ENCODE measurements at places on chromosomes 7 and 10.

DNA sequence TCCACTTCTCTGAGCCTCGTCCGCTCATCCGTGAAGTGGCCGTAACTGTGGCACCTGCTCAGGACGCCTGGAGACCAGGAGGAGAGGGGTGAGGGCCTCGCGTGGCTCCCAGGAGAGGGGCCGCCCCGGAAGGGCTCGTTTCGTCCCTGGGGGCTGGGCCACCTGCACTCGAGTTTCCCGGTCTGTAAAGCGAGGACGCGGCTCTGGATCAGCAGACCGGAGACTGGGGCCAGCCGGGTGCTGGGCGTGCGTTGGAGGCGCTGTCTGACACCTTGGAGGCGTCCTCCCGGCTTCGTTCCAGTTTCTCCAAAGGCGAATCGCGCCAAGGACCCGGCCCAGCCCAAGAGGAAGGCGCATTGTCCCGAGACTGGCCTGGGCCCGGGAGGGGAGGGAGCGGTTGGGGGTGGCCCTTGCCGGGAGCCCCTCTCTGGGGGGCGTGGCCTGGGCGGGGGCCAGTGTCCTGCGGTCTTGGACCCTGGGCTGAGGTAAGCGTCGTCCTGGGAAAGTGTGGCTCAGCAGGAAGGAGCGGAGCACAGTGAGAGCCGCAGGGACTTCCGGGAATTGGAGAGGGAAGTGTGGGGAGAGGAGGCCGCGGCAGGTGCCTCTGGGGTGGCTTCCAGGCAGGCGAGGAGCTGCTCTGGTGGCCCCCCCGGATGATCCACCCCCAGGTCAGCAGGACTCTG lies 89.6 kb downstream of the FOXL3 start:
- no peak for DNase-seq

- DNase-seq = no peak
Observed at GRCh38 chr10:101285519-101286070, 56.3 kb upstream of the LBX1 start.

- DNase-seq = no peak
Observed at GRCh38 chr7:132638000-132638399, 61.7 kb upstream of the PLXNA4 start.

DNA sequence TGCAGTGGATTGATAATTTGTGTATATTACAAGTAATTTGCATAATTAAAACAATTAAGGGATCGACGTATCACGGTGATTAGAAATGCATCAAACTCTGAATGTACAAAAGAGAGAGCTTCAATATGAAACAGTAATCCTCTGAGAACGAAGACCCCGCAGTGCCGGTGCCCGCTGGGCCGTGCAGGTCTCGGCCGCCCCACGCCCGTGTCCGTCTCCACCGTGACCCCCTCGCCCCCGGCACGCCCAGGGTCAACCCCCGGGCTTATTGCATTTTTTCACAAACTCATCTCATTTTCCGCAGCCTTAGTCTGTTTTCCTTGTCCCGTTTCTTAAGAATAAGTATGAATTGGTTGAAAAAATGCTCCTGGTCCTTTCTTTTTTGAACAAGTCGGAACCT lies 218.6 kb downstream of the TCERG1L start:
- DNase-seq = no peak

DNA sequence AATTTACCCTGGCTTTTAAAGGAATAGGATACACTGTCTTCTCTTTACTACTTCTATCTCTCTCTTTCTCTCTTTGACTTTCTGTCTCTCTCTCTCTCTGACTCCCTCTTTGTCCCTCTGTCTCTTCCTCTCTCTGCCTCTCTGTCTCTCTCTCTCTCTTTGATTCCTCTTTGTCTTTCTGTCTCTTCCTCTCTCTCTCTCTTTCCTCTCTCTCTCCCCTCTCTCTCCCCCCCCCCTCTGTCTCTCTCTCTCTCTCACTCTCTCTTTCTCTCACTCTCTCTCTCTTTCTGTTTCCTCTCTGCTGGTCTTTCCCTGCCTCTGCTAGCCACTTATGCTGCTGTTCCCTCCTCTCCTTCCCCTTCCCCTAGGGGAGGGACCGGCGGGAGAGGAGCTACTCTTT lies 149.0 kb downstream of the LYZL1 start:
- no peak for DNase-seq

- DNase-seq = no peak
Observed at GRCh38 chr10:45558425-45558824, 114.1 kb downstream of the ZFAND4 start.

DNA sequence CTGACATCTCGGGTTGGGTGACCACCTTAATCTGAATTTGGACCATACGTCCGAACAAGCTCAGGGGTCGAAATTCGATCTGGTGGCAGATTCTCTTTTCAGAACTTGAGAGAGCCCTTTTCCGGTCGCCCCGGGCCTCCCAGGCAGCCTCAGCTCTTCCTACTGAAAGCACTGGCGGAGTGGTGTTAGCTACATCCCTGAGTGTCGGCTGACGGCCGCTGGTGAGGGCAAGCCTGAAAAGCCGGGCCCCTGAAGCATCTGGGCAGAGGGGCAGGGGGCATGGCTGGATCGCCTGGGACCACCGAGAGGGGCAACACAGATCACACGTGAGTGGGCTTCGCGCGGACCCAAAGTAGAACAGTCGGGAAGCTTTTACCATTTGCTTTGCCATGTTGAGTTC lies 116.1 kb downstream of the SMURF1 start:
- DNase-seq = no peak

DNA sequence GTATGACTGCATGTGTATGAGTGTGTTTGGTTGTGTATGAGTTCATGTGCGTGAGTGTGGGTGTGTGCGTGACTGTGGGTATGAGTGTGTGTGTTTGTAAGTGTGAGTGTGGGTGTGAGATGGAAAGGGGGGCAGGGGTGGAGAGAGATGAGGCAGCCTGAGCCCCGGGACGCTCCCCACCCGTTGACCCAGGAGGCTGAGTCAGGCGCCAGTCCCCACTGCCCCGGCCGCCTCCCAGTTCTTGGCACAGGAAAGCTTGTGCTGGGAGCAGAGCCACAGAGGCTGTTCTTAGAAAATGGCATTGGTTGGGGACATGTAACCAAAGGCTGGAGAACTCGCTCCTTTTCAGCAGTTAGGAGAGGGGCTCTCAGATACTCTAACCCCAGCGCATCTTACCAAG lies 27.8 kb upstream of the NUB1 start:
- no peak for DNase-seq

- DNase-seq = no peak
Observed at GRCh38 chr10:98287321-98287720, 19.3 kb upstream of the LOXL4 start.

- DNase-seq = no peak
Observed at GRCh38 chr7:78121888-78122287, 323.3 kb downstream of the PHTF2 start.

GRCh38 chr10:72561745-72562166 lies 64.1 kb downstream of the MICU1 start:
- DNase-seq = no peak

DNA sequence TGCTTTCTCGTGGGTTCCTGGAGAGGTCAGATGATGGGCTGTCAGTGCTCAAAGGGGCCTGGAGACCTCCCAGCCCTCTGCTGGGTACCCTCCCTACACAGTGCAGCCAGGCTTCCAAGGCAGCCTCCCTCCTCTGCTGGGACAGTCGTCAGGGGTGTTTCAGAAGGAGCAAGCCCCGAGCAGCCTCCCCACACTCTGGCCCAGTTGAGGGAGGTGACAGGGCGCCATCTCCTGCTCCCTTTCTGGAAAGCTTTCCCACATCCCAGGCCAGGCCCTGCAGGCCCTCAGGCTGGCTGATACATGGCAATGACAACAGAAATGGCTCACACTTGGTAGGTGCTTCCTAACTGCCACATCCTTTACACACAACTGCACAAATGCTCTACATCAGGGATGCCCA lies 32.1 kb downstream of the KCNMA1 start:
- DNase-seq = no peak

GRCh38 chr7:132077971-132078685 lies 498.1 kb downstream of the PLXNA4 start:
- no peak for DNase-seq

DNA sequence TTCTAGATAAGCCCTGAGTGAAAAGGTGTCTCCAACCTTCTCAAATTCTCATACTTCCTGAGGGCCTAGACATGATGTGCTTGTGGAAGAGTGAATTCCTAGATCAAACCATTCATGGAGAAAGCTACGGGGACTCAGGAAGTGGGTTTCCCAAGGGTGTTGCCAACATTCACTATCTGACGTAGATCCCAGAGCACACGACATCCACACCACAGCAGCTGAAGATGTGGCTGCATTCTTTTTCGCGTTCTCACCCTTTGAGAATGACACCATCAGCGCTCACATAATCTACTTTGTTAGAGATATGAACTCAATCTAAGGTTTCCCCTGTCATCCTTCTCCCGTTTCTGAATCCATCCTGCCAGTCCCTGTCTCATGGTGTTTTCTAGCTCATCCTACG lies 290.8 kb downstream of the DNAJB6 start:
- no peak for DNase-seq

DNA sequence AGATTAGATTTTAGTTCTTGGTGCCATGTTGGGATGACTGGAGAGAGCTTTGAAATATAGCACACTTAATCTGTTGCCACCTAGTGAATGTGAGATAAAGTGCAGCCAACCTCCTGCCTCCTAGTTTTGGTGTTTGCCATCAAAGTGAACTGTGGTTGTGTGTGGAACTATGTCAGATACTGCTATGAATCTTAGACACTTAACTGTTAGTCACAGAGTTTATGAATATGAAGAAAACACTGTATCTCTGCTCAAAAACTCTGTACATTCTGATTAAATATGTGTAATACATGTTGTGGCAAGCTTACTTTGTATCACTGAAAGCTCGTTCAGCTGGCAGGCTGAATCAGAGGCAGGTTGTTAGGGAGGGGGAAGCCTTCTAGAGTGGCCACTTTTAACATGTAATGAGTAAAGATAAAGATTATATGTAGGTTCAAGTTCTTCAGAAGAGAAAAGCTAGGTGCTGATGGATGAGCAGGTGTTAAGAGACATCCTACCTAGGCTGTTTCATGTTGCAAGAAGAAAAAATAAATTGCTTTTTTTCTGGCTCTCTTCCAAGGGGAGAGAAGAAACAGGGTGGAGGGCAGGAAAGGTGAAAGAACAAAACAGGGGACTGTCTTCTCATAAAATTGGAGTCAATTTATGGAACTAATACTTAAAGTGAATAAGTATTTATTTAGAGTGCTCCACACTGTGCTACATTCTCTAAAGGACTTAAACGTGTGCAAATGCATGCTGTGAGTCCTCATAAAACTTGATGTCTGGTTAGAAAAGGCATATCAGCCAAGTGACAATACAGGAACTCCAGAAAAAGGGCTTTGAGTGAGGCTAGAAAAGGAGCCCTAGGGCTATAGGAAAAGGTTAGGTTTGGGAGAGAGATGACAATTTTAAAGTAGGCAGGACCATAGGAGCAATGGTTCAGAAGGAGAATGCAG lies 14.1 kb upstream of the LAMB1 start:
- peak; percentile 20 for DNase-seq

GRCh38 chr10:114138581-114138980 lies 35.4 kb downstream of the CCDC186 start:
- no peak for DNase-seq

- DNase-seq = no peak
Observed at GRCh38 chr10:102291221-102291905, 46.0 kb downstream of the GBF1 start.

GRCh38 chr10:31884386-31884785 lies 44.2 kb downstream of the ARHGAP12 start:
- DNase-seq = no peak

DNA sequence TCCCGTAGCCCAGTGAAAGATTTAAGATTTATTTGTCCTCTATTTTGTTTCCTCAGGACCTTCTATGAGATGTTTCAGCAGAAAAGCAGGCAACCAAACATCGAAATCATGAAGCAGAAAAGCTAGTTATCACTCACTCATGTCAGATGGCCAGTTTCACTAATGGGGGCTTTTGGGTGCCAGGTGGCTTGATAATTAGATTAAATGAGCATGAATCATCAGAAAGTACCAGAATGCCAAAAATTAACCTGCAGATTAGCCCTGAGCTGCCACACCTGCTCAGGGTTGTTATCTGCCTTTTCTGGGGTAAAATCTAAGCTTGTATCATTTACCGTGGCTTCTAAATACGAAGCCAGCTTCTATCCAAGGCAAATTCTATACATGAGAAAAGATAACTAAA lies 1017.5 kb downstream of the XPNPEP1 start:
- no peak for DNase-seq

DNA sequence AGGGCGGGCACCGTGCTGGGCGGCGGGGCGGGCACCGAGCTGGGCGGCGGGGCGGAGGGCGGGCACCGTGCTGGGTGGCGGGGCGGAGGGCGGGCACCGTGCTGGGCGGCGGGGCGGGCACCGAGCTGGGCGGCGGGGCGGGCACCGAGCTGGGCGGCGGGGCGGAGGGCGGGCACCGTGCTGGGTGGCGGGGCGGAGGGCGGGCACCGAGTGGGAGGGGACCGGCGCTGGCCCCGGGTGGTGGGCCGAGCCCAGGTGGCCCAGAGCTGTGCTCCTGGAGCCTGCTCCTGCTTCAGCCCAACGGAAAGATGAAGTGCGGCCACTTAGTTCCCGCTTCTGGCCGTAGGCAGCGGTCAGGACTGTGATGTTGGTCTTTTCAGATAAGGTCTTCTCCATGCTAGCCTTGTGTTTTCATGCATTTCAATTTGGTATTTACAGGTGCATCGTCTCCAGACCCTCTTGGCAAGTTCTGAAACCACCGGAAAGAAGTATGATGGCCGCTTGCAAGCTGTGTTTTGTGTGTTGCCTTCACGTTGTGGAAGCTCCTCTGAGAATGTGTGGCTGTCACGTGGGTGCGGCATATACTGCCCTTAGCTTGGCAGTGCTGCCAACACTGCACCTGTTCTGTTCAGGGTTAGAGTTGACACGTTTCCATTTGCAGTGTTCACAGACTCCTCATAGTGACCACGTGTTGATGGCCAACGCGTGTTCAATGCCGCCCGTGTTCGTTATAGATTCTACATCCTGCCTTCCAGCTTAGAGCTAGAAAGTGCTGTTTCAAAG lies 25.2 kb downstream of the IQCE start:
- DNase-seq = no peak

- no peak for DNase-seq
Observed at GRCh38 chr10:113425541-113425951, 127.3 kb upstream of the HABP2 start.

GRCh38 chr7:137151041-137151689 lies 192.4 kb downstream of the PTN start:
- no peak for DNase-seq

GRCh38 chr10:93766918-93767317 lies 9.2 kb downstream of the LGI1 start:
- no peak for DNase-seq

DNA sequence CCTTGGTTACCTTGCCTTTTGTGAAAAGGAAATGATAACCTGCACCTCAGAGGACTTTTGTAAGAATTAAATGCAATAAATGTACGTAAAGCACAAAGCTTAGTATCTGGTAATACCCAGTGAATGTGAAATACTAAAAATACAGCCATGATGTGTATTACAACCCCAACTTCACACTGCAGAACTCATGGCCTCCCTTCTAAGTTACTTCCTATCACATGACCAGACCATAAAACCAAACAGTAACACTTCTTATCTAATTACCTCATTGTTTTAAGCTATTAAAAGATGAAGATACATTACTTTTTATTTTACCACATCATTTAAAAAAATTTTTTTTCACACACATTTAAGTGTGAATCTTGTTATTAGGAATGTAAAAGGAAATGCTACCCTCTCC lies 29.0 kb downstream of the VPS41 start:
- no peak for DNase-seq

GRCh38 chr7:24659505-24659904 lies 86.3 kb downstream of the PALS2 start:
- no peak for DNase-seq

- DNase-seq = no peak
Observed at GRCh38 chr7:74587435-74588126, 69.9 kb upstream of the GTF2I start.
